SJCRH30 (cell line): ENCODE measurements at places on chromosomes 7 and 10. TPM values are rescaled to one million over a fixed set of nuclear protein-coding genes. Genes with fewer than 3 reads are reported as not detected.

- no peak for DNase-seq
- H3K27ac ChIP-seq: no peak overlapping the region
- no peaks in the 10 kb centered on the region for H3K36me3 ChIP-seq
- no peaks in the 10 kb centered on the region for H3K27me3 ChIP-seq
Observed at GRCh38 chr7:10588084-10588483, 385.6 kb upstream of the PHF14 start.

Gene GPR85
- 13.2 and 15.0 TPM in 2 replicates for total RNA-seq

DNA sequence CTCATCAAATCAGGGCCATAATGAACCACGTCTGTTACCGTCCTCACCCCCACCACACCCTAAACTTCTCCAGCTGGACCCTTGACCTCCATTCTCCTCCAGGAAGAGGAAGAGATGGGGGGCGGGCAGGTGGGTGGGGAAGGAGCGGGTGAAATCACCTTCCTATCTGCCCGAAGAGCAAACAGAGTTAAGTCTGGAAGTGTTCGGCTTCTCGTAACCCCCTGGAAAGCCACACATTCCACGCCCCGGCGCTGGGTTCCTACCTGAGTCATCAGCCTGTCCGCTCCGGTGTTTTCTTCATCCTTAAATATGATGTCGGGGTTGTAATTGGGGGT is 736 bp downstream of the SHH start:
- DNase-seq: no peak
- H3K27me3 ChIP-seq: peaks cover 31% of the 10 kb centered on the region
- no peak overlapping the region for H3K4me3 ChIP-seq
- no peaks in the 10 kb centered on the region for H3K36me3 ChIP-seq
- no peaks in the 10 kb centered on the region for H3K4me1 ChIP-seq

DNA sequence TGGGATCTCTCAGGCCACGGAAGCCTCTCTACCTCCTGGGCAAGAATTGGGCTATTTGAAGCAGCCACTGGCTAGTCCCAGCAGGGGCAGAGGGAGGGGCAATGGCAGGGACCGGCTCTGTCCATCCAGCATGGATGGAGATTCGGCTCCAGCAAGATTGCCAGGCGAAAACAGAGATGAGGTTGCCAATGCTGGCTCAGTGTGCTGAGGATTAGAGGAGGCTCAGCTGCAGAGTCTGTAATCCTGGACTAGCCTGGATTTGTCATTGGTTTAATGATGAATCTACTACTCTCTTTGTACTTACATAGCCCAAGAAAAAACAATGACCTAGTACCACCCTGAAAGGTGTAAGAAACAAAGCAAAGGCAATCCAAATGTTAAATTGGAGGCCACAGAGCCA is 112.2 kb upstream of the PDCD4 start:
- H3K4me1 ChIP-seq: peaks cover 6% of the 10 kb centered on the region
- no peak for DNase-seq
- H3K4me3 ChIP-seq: no peak overlapping the region
- H3K36me3 ChIP-seq: no peaks in the 10 kb centered on the region
- no peaks in the 10 kb centered on the region for H3K27me3 ChIP-seq
- no peak overlapping the region for H3K27ac ChIP-seq

Gene LRRC4
- total RNA-seq: 1.4 and 2.1 TPM in 2 replicates

DNA sequence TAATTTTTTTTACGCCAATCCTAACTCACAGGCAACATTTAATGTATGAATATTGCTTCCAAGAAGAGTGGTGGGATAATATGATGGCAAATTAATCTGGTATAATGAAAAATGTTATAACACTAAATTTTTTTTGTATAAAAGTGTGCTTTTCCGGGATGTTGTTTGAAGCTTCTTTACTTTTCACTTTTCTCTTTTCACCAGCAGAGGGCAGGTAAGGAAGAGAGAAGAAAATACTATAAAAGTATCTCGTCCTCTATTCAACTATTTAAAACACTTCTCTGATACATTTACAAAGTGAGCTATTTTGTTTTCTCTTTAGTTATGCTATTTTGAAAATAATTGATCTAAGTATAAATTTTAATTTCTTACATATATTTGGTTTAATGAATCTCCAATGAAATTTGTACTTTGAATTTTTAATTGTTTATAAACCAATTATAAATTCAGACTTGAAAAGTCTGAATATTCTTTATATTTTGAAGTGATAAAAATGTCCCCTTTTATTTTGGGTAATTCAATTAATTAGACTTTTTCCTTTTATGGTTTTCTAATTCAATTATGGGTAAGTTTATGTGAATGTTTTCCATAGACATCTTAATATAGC is 20.7 kb upstream of the CFTR start:
- DNase-seq: no peak
- H3K36me3 ChIP-seq: no peaks in the 10 kb centered on the region
- H3K4me3 ChIP-seq: no peak overlapping the region
- no peaks in the 10 kb centered on the region for H3K4me1 ChIP-seq
- H3K27ac ChIP-seq: no peak overlapping the region

DNA sequence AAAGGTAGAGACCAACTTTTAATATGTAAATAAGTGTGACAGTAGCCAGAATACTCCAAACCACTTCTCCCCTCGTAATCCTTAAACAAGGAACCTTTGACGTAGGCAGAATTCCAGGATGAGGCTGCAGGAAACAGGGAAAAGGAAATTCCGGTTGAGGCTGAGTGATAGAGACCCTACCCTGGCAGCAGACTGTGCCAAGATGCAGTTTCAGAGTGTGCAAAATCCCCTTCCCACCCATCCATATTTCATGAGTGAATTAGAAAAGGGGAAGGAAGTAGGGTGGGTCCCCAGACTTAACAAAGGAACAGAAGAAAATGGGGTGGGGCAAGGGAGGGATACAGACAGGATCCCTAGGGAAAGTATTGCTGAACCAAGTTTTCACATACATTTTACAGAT is 143.0 kb downstream of the RAPGEF5 start:
- H3K27ac ChIP-seq: no peak overlapping the region
- no peak overlapping the region for H3K4me3 ChIP-seq
- H3K27me3 ChIP-seq: peaks cover 6% of the 10 kb centered on the region; the same call in 1 of the 2 replicates
- H3K4me1 ChIP-seq: no peaks in the 10 kb centered on the region

Gene OR13A1
- total RNA-seq: not detected in 2 replicates

DNA sequence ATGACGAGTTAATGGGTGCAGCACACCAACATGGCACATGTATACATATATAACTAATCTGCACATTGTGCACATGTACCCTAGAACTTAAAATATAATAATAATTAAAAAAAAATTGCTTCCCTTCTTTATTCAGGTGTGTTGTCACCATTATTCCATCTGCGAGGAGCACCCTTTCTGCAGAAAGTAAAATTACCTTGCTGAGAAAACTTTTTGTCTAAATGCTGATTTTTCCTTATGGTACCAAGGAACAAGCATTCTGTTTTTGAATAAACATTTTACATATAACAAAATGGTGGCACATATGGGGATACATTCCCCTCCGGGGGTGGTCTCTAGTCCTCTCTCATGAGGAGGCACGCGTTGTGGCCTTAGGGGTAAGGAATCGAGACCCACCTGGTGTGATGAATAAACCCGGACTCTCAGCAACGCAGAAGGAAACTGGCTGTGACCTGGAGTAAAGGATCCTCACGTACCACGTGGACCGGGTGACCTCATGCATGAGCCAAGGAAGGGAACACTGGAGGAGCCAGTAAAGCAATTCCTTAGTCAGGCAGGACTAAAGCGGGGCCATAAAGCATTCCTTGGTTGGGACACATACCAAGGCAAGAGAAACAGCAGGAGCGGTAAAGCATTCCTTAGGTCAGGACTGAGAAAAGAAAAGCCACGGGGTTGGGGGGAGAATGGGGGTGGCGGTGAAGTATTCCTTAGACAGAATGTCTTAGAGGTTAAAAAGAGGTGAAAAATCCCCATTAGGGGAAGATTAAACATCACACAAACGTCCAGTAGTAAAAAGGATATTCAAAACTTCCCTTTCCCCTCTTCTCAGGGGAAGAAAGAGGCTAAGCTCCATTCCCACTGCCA is 20.8 kb upstream of the OPTN start:
- H3K27ac ChIP-seq: no peak overlapping the region
- no peaks in the 10 kb centered on the region for H3K27me3 ChIP-seq
- no peak for DNase-seq
- H3K36me3 ChIP-seq: no peaks in the 10 kb centered on the region
- no peak overlapping the region for H3K4me3 ChIP-seq

- H3K27ac ChIP-seq: no peak overlapping the region
- no peak overlapping the region for H3K4me3 ChIP-seq
- no peaks in the 10 kb centered on the region for H3K36me3 ChIP-seq
- no peaks in the 10 kb centered on the region for H3K27me3 ChIP-seq
Observed at GRCh38 chr10:62742536-62743061, 61.9 kb upstream of the ADO start.

Gene NEUROD6
- not detected in 2 replicates for total RNA-seq

DNA sequence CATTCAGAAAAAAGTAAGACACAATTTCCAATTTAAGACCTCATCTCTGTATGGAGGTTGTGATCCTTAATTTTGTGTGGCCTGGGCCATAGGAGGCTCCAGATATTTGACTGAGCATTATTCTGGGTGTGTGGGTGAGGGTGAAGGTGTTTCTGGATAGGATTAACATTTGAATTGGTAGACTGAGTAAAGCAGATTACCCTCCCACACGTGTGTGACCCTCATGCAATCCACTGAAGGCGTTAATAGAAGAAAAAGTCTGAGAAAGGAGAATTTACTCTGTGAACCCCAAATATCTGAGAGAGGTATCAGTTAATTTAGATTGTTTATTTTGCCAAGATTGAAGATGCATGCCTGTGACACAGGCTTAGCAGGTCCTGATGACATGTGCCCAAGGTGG is 328.0 kb upstream of the POT1 start:
- DNase-seq: no peak
- no peaks in the 10 kb centered on the region for H3K4me1 ChIP-seq
- no peak overlapping the region for H3K27ac ChIP-seq
- no peaks in the 10 kb centered on the region for H3K27me3 ChIP-seq
- H3K36me3 ChIP-seq: no peaks in the 10 kb centered on the region
- H3K4me3 ChIP-seq: no peak overlapping the region

GRCh38 chr10:46547541-46548497 is 8.6 kb downstream of the GPRIN2 start:
- peaks cover 4% of the 10 kb centered on the region; the same call in 1 of the 2 replicates for H3K4me1 ChIP-seq
- no peak for DNase-seq
- no peak overlapping the region for H3K4me3 ChIP-seq
- H3K27me3 ChIP-seq: no peaks in the 10 kb centered on the region; the same call in 1 of the 2 replicates

Gene C10orf105
- not detected in 2 replicates for total RNA-seq

DNA sequence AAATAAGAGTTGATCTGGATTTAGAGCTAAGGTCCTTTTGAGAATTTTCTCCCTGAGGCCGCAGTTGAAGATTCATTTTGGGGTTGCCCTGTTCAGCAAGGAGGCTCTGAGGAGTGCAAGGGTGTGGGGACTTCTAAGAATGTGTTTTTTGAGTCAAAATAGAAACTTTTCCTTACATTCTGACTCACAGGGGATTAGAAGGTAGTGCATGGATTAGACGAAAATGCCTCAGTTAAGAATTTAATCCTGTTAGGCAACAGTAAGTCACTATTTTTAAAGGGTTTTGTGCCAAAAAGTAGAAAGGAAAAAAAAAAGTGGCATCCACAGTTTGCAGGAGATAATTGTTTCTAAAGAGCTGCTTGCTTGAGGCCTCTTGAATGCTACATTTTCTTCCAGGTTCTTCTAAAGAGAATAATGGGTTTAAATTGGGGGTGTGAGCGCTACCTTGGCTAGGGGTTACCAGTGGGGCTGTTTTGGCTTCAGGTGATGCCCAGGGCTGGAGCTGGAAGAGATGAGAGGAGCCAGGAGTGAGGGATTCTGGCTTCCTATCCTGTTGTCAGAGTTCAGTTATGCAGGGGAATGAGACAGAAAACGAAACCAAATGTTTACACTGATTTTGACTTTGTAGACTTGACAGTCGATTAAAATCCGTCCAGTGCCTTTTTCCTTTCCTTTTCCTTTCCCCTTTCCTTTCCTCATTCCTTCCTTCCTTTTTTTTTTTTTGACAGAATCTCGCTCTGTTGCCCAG is 52.9 kb downstream of the BAMBI start:
- H3K36me3 ChIP-seq: no peaks in the 10 kb centered on the region
- no peak overlapping the region for H3K4me3 ChIP-seq
- peaks cover 3% of the 10 kb centered on the region; the same call in 1 of the 2 replicates for H3K4me1 ChIP-seq
- DNase-seq: no peak

Gene CTNNA3
- 2.7 and 2.9 TPM in 2 replicates for total RNA-seq

Gene HOXA1
- total RNA-seq: 6.8 and 7.3 TPM in 2 replicates

DNA sequence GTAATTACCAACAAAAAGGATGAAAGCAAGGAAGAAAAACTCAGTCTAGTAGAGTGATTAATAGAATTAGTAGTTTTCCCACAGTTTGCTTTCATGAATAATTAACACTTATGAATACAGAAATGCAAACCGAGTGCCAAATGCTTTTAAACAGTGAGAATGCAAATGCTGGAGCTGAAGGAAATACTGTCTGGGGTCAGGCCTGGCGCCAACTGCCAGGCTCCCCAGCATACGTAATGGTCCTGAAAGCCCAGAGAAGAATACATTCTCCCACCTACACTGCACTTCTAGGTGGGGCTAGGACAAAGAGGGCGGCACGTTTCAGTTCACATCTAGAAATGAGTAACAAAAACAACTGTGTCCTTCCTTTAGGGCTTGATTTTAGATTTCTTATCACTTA is 30.0 kb downstream of the GLUD1 start:
- H3K27ac ChIP-seq: no peak overlapping the region
- H3K36me3 ChIP-seq: peaks cover 31% of the 10 kb centered on the region
- H3K27me3 ChIP-seq: no peaks in the 10 kb centered on the region
- no peaks in the 10 kb centered on the region for H3K4me1 ChIP-seq

Gene NCAPG2
- 77.4 and 91.9 TPM in 2 replicates for total RNA-seq

- H3K27me3 ChIP-seq: no peaks in the 10 kb centered on the region
- H3K4me1 ChIP-seq: no peaks in the 10 kb centered on the region
- H3K36me3 ChIP-seq: peaks cover 51% of the 10 kb centered on the region
- H3K4me3 ChIP-seq: no peak overlapping the region
- no peak for DNase-seq
Observed at GRCh38 chr10:93514521-93514920, 18.1 kb downstream of the CEP55 start.

Gene UTF1
- not detected in 2 replicates for total RNA-seq

Gene ACTL6B
- not detected in 2 replicates for total RNA-seq

Gene FBH1
- total RNA-seq: 32.8 and 38.4 TPM in 2 replicates
